GM23248 (cell line): ENCODE measurements at places on chromosomes 1 and 21. TPM values are rescaled to one million over a fixed set of nuclear protein-coding genes. Genes with fewer than 3 reads are reported as not detected.

TFF3 gene
- not detected in 2 replicates for total RNA-seq

DNA sequence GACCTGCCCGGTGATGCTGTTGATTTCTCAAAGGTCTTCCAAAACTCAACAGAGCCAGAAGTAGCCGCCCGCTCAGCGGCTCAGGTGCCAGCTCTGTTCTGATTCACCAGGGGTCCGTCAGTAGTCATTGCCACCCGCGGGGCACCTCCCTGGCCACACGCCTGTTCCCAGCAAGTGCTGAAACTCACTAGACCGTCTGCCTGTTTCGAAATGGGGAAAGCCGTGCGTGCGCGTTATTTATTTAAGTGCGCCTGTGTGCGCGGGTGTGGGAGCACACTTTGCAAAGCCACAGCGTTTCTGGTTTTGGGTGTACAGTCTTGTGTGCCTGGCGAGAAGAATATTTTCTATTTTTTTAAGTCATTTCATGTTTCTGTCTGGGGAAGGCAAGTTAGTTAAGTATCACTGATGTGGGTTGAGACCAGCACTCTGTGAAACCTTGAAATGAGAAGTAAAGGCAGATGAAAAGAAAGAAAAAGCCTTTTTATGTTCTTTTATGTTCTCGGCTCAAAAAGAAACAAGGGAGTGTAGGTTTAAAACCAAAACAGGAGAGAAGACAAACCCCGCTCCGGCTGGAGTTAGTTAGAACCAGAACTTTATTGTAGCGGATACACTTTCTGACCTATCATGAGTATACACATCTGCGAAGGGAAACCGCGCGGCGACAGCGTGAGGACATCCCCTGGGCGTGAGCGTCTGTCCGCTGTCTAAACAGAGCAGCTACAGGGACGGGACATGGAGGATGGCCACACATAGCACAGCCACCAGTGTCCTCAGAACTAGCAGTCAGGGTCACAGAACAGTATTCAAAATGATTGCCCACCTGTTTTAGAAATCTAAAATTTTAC lies 77.1 kb downstream of the PIK3CD start:
- H3K27me3 ChIP-seq = no peaks in the 10 kb centered on the region
- H3K36me3 ChIP-seq = peaks cover 17% of the 10 kb centered on the region; the same call in 1 of the 2 replicates
- no peak overlapping the region for H3K4me3 ChIP-seq
- DNase-seq = no peak
- H3K4me1 ChIP-seq = no peaks in the 10 kb centered on the region

GRCh38 chr1:221030990-221031389 lies 151.7 kb downstream of the HLX start:
- DNase-seq = no peak
- peaks cover 29% of the 10 kb centered on the region for H3K4me1 ChIP-seq
- H3K36me3 ChIP-seq = no peaks in the 10 kb centered on the region
- no peak overlapping the region for H3K27ac ChIP-seq
- H3K27me3 ChIP-seq = no peaks in the 10 kb centered on the region
- no peak overlapping the region for H3K4me3 ChIP-seq

GRCh38 chr1:225182716-225183115 lies 245.1 kb downstream of the LBR start:
- H3K36me3 ChIP-seq = no peaks in the 10 kb centered on the region
- no peaks in the 10 kb centered on the region for H3K27me3 ChIP-seq
- no peak overlapping the region for H3K27ac ChIP-seq
- H3K4me3 ChIP-seq = no peak overlapping the region
- no peaks in the 10 kb centered on the region for H3K4me1 ChIP-seq

- peak overlapping the region; percentile 80 for H3K4me3 ChIP-seq
- 0 out of 2 replicates have a peak, but pooled peaks cover 6% of the 10 kb centered on the region for H3K27me3 ChIP-seq
- no peak overlapping the region for H3K27ac ChIP-seq
- peaks cover 15% of the 10 kb centered on the region; the same call in 1 of the 2 replicates for H3K4me1 ChIP-seq
Measured at GRCh38 chr1:210233216-210233494, 559 bp downstream of the SERTAD4 start.

- no peaks in the 10 kb centered on the region for H3K27me3 ChIP-seq
- peak; percentile 73 for DNase-seq
- no peaks in the 10 kb centered on the region for H3K36me3 ChIP-seq
- peak overlapping the region; percentile 58 for H3K27ac ChIP-seq
Measured at GRCh38 chr1:97901017-97901658, 19.7 kb downstream of the DPYD start.

DNA sequence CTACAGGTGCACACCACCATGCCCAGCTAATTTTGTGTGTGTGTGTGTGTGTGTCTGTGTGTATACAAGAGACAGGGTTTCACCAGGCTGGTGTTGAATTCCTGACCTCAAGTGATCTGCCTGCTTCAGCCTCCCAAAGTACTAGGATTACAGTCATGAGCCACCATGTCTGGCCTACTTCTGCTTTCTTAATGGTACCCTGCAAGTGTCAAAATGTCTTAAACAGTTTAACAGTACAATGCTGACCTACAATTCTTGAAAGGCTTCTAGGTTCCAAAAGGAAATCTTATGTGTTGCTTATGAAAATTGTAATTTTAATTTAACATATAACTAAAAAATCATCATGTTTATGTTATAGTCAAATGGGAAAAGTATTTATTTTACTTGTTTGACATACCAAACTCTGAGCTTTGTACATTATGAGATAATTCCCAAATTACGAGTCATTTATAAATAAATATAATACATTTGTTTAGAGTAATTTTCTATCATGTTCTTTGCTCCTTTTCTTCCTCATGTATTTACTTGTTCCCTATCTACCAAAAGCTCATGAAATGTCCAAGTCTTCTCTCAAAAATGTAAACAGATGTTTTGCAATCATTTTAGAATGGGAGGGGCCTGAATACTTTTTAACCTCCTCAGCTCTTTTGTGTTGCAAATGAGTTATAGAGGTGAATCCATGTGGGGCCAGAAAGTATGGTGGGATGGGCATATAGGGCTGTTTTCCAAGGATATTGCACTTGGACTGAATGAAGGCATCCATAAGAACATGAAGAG lies 8.4 kb upstream of the VCAM1 start:
- peaks cover 19% of the 10 kb centered on the region for H3K4me1 ChIP-seq
- no peak overlapping the region for H3K27ac ChIP-seq
- H3K27me3 ChIP-seq = no peaks in the 10 kb centered on the region

DNA sequence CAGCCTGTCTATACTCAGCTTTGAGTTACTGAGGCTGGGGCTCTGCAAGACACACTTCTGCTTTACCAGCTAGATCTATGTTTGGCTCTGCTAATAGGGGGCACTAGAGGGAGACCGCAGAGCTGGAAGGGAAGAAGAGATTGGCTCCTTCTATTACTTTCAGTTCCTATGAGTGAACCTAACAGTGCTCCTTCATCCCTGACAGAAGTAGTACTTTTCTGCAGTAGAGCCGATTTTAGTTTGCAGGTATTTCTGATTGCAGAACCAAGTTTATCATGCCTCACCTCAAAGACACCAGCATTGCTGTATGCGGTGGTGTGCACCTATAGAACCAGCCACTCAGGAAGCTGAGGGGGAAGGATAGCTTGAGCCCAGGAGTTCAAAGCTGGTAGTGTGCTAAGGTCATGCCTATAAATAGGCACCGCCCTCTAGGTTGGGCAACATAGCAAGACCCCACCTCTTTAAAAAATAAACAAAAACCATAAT lies 5.7 kb upstream of the ZDHHC18 start:
- peaks cover 3% of the 10 kb centered on the region; the same call in 1 of the 2 replicates for H3K4me1 ChIP-seq
- no peak overlapping the region for H3K27ac ChIP-seq
- no peaks in the 10 kb centered on the region for H3K36me3 ChIP-seq
- H3K27me3 ChIP-seq = no peaks in the 10 kb centered on the region
- H3K4me3 ChIP-seq = no peak overlapping the region

DNA sequence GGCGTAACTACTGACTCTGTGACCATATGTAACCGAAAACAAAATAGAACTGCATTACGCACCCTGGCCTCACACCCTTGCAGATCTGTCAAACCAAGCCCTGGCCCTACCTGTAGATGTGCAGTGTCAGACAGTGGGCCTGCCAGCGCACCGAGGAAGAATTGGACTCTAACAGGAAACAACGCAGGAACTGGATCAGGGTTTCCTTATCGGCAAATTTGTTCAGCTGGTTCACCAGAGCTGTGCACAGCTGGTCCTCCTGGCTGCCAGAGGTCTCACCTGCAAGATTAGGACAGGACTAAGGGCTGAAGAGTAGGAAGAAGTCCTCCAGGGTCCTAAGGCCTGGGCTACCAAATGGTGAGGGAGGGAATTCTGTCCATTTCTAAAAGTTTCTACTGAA lies 90.0 kb downstream of the UBR4 start:
- H3K36me3 ChIP-seq = peaks cover 98% of the 10 kb centered on the region
- H3K27ac ChIP-seq = no peak overlapping the region
- no peaks in the 10 kb centered on the region for H3K27me3 ChIP-seq
- H3K4me3 ChIP-seq = no peak overlapping the region
- no peaks in the 10 kb centered on the region for H3K4me1 ChIP-seq
- DNase-seq = no peak

DNA sequence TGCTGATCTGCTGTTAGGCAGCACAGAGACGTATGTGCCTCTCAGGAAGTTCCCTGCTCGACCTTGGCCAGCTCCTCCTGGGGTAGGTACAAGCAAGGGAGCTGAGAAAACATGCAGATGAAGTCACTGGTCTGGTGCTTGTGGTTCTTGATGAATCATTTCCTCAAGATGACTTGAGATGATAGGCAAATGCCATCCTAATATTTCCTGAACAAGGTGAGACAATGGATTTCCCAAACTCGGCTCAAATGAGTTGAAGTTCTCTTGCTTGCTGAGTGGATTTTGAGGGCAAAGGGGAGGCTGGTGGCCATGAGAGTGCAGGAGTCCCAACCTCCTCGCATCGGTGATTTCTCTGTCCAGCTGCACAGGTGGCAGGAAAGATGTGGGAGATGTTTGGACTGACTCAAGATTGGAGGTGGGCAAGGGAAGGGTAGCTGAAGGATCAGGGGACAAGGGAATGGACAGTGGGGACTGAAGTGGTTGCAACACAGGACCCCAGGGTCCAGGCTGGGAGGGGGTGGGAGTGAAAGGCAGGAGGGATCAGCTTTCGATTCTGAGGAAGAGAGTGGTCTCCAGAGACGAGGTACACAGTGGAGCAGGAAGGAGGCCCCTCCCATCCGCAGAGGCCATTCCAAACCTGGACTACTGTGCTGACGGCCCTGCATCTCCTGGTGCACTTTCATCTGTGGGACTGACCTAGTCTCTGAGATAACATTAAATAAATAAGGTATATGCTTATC lies 63.9 kb downstream of the CAPN2 start:
- H3K36me3 ChIP-seq = peaks cover 32% of the 10 kb centered on the region
- peak; percentile 86 for DNase-seq
- peaks cover 45% of the 10 kb centered on the region for H3K4me1 ChIP-seq
- H3K27me3 ChIP-seq = no peaks in the 10 kb centered on the region
- peak overlapping the region; percentile 40 for H3K27ac ChIP-seq
